Lung microvascular endothelial cell (primary cell): ENCODE measurements at places on chromosomes 1 and 21. TPM values are rescaled to one million over a fixed set of nuclear protein-coding genes. Genes with fewer than 3 reads are reported as not detected.

- DNase-seq: no peak
Observed at GRCh38 chr1:199490769-199491527, 536.6 kb upstream of the NR5A2 start.

GRCh38 chr1:19811206-19811851 lies 3.8 kb downstream of the RNF186 start:
- peak; percentile 57 for DNase-seq

DNA sequence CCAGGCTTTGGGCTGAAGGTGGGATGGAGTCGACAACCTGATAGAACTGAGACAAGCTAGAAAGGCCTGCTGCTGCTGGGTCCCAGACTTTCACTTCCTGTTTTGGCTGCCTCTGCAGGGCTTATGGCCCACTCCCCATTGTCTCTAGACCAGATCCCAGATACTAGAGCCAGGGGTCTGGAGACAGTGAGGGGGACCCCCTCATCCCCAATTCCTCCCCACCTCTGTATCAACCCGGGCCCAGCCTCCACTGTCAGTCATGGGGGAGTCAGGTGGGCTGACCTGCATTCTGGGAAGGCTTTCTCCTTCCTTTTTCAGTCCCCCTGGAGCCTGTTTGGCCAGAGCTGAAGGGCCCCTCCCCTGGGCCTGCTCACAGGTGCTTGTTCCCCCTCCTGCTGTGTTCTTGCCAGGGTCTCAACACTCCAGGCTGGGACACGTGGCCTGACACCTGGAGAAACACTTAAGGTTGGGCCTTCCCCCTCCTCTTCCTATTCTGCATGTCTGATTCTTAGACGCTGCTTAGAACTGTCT lies 18.0 kb upstream of the ETV3L start:
- DNase-seq: no peak

GRCh38 chr1:53066891-53067738 lies 5.1 kb downstream of the PODN start:
- DNase-seq: no peak

DNA sequence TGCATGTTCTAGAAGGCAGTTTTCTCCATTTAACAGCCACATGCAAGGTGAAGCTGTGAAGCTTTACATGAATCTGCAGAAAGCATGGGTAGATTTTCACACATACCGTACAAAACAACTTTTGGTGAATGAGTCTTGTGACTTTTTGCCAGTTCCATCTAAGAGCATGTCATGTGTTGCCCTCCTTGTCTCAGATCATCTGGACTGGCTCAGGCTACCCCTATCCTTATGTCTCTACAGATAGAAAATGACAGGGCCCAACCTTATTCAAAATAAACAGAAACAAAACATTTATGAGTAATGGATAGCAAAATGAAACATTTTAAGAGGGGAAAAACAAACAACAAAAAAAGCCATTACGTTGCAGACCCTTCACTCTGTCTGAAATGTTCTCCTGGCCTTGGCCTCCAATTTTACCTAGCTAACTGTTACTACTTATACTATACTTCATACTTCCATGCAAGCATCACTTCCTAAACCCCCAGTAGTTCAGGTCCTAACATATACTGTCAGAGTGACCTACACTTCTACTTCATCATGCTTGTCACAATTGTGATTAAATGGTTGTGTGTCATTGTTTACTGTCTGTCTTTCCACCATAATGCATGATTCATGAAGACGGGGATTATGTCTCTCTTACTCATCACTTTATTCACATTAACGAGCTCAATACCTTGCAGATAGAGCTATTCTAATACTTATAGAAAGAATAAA lies 39.0 kb downstream of the LRRC8C start:
- DNase-seq: peak; percentile 79

DNA sequence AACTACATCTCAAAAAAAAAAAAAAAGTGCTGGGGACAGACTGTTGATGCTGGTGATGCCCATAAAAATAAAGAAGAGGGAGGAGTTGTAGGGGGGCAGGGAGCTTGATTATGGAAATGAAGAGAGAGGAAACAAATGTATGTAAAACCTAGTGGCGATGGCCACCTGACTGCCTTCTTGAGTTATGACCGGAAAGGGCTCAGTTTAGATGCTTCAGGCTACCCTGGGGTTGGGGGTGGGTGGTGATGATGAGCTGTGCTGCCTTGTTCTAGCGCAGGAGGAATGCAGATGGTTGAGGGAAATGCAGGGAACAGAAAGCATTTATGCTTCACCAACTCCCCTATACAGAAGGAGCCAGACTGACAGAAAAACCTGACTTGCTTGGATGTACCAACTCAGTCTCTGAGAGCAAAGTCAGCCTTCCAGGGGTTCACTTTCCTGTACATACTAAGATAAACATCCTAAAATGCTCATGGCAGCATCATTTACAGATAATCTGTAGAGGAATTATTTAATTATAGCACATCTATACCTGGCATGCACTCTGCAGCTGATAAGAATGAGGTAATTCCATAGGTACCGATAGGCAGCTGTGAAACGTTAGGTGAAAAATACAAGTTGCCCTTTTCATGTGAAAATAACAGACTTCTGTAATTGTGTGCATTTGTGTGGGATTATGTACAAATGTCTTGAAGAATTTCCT lies 8.0 kb upstream of the BCAR3 start:
- DNase-seq: no peak

DNA sequence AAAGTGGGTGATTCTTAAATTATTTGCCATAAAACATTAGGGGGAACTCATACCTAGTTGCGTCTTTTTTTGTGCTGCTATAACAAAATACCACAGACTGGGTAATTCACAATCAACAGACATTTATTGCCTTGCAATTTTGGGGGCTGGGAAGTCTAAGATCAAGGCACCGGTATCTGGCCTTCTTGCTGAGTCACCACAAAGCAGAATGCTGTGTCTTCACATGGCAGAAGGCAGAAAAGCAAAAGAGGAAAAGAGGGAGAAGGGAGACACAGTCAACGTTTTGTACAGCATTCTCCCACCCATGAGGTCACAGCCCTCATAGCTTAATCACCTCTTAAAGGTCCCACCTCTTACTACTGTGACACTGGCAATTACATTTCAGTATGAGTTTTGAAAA lies 291.0 kb downstream of the CHRM3 start:
- no peak for DNase-seq

GRCh38 chr1:99546432-99547416 lies 99.2 kb upstream of the PALMD start:
- DNase-seq: peak; percentile 27

GRCh38 chr1:99613716-99614115 lies 32.2 kb upstream of the PALMD start:
- no peak for DNase-seq

Gene SPRR2G
- not detected in 2 replicates for total RNA-seq

DNA sequence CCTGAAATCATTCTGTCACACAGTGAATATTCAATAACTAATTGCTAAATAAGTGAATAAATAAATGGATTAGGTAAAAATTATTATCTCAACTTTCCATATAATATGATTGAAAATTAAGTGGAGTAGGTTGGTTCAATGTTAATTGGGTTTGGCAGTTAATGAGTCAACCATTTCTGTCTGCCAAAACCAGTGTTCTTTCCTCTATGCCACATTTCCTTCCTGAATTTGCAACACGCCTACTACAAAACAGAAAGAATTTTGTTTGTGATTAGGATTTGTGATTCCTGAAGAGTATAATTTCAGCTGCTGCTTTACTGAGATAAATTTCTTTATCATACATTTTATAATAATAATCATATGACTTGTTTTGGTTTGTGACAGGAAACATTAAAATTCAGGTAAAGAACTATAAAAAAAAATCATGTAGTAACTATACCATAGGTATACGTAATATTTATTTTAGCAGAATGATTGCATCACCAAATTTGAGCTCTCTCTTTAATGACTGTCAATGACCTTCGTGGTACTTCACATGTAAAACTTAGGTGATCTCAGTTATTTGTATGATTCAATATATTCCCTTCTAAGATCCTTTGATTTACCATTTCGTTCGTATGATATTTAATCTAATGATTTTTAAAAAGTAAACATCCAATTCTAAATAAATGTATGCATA lies 241.3 kb downstream of the KCNT2 start:
- peak; percentile 49 for DNase-seq

Gene HSF2BP
- 0.20 and 0.44 TPM in 2 replicates for total RNA-seq
